ENCODE measurements at places on chromosomes 2 and 18. TPM values are rescaled to one million over a fixed set of nuclear protein-coding genes. Genes with fewer than 3 reads are reported as not detected.

DNA sequence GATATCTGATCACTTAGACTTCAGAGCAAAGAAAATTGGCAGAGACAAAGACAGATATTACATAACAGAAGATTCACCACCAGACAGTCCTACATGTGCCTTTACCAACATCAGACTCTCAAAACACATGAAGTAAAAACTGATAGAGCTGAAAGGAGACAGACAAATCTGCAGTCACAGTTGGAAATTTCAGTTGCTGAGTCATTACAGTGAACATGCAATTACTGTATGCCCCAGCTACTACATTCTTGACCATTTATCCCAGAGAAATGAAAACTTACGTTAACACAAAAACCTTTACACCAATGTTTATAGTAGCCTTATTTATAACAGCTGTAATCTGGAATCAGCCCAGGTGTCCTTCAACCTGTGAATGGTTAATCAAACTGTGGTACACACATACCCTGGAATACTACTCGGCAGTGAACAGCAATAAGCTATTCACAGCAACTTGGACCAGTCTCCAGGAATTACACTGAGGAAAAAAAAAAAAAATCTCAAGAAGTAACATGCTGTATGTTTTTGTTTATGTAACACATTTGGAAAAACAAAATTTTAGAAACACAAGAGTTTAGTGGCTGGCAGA, 7.5 kb upstream of the SCLY start:
- no peak for DNase-seq

The TXNDC9 gene
- 47.1 TPM for polyA plus RNA-seq

The CACNB4 gene
- polyA plus RNA-seq = not detected

GRCh38 chr2:236818281-236819045, 248.8 kb downstream of the ACKR3 start:
- no peak for DNase-seq

DNA sequence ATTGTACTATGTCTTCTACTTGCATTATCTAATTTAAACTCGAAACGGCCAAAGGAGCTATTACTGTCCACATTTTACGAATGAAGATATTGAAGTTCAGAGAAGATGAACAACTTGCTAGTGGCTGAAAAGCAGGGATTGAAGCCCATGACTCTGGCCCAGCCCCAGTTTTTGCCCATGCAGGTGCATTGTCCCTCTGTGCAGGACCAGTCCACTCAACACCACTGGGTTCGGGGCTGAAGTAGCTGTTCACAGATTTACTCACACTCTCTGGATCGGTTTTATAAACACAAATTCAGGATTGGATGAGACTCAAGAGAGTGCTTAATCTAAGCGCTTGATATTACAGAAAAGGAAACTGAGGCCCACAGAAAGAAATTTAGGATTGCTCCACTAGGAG, 1.4 kb upstream of the IHH start:
- no peak for DNase-seq

DNA sequence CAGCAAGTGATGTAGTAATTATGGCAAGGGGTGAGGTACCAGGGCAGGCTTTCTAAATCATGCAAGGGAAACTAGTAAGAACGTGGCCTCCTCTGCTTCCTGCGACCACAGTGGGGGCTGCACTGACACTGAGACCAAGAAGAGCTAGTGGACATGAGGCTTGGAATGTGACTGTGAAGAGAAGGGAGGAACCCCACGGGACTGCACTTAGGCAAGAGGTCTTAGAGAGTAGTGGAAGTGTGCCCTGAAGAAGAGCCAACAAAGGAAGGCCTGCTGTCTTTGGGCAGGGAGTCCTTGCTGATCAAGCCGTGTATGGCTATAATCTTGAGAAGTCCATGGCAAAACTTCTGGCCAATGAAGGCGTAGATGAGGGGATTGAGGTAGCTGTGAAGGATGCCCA, 8.9 kb upstream of the RUFY4 start:
- DNase-seq = no peak

GRCh38 chr2:228703152-228703551, 521.7 kb upstream of the SPHKAP start:
- no peak for DNase-seq

Data from mammary epithelial cell (primary cell).